ENCODE measurements at places on chromosomes 4 and X.
A peak's percentile ranks its signal among the peaks of the same experiment; 100 is the strongest.

DNA sequence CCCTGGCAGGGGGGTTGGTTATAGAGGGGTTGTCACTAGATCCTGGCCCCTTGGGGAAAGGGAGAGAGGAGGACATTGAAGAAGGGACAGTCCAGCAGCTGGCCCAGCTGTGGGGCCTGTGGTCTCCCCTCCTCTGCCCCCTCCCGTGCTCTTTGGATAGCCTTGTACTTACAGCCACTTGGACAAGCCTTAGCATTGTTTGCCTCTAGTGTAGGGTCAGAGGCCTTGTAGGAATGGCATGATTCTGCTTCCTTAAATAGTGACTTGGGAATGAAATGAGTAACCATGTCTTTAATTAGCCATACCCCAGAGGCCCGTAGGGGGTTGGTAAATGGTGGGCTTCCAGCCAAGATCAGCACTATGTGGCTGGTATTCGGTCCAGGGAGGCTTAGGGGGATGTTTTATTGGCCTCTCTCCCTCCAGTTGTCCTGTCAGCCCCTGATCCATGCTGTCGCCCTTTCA, 230.6 kb downstream of the PTTG2 start:
- DNase-seq: no peak

DNA sequence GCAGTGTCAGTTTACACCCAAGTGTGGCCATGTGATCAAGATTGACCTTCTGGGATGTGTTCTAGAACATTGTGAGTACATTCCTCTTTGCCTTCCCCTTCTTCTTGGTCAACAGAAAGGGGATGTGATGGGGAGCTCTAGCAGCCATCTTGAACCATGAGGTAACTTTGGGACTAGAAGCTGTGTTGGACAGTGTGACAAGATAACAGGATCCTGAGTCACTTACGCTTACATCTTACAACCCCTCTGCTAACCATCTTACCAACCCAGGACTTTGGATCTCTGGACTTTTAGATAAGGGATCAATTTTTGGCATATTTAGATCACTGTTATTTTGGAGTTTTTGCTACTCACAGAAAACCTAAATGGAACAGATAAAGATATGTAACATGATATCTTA, 625.6 kb downstream of the BCOR start:
- DNase-seq: no peak

DNA sequence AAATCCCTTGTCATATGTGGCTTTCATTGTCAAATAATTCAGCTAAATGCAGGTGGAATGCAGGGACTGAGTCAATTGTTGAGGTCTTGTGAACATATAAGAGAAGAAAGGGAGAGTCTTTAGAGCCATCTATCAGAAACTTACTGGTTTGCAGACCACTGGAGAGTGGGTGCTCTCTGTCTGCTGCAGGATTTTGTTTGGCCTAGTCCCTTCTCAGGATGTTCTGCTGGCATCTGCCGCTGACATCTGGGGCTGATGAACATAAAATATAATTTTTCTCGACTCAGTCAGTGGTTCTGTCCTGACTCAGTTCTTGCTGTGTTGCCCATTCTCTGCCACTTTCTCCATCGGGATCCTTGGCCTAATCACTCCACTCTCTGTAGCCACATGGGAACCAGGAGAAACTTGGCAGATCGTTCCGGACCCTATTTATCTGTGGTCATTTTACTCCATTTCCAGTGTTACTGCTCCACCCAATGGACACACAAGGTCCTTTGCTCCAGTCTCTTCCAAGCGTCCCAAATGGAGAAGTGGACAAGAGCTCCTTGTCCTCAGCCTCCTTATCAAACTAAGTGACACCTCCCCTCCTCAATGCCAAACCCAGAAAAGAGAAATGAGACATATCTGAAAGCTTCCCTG, 436.2 kb downstream of the FAT4 start:
- DNase-seq: no peak

- DNase-seq: no peak
Measured at GRCh38 chrX:72269671-72270251, 7.3 kb downstream of the RPS4X start.

- DNase-seq: peak; percentile 60
Measured at GRCh38 chr4:10180927-10181744, 64.5 kb upstream of the WDR1 start.

GRCh38 chr4:100062921-100063320, 112.8 kb upstream of the H2AZ1 start:
- no peak for DNase-seq

GRCh38 chr4:123575291-123575690, 178.7 kb downstream of the SPRY1 start:
- no peak for DNase-seq

GRCh38 chr4:9880406-9881197, 99.2 kb downstream of the DRD5 start:
- DNase-seq: no peak

DNA sequence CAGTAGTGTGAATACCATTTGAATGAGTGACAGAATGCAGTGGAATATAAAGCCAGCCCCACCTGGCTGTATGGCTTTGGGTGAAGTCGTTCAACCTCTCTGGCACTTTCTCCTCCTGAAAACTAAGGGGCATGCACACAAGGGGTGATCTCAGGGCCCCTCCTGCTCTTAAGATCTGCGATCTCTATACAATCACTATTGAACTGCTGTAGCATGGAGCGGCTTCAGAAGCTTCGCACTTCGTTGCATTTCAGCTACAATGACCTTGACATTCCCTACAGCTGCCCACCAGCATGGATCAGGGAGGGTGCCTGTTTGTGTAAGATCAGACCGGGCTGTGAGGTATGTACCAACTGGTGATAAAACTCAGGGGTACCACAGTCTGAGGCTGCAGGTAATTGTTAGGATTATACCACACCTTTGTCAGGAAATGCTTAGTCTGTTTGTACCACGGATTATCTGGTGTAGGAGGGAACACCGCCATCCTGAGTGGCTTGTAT, 85.2 kb downstream of the AASDH start:
- DNase-seq: no peak

GRCh38 chrX:37779857-37780256, at the start of gene CYBB:
Gene CYBB (plus strand): TSS chrX:37780059. CDS start chrX:37780078, 19 bp downstream.
- no peak for DNase-seq

DNA sequence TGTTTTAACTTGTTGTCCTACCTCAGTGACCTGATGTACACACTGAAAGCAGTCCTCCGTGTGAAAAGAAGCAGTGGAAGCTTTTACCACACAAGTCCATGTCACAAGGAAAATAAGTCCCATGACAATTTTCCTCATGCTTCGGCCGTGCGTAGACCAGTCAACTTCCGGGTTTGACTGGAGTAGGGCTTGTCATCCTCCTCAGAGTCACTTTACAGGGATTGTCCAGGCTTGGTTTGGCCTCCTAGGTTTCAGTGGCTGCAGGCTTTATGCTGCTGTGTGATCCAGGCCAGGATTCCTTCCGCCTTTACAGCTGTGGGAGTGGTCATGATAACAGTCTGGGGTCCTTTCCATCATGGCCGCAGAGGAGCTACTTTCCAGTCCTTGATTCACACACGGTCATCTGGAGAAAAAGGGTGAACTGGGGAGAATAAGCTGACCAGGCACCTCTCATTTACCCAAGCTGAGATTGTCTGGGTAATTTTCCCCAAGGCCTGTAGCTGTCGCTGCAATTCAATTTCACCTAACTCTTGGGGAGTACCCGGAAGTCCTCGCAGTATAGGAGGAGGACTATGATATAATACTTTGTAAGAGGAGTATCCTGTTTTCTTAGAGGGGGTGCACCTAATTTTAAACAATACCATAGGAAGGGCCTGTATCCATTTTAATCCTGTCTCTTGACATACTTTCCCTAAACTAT, 206.1 kb upstream of the KLF8 start:
- no peak for DNase-seq

- no peak for DNase-seq
Measured at GRCh38 chrX:20060961-20061748, 55.6 kb downstream of the MAP7D2 start.

- DNase-seq: no peak
Measured at GRCh38 chr4:15525080-15525479, 55.4 kb downstream of the CC2D2A start.

DNA sequence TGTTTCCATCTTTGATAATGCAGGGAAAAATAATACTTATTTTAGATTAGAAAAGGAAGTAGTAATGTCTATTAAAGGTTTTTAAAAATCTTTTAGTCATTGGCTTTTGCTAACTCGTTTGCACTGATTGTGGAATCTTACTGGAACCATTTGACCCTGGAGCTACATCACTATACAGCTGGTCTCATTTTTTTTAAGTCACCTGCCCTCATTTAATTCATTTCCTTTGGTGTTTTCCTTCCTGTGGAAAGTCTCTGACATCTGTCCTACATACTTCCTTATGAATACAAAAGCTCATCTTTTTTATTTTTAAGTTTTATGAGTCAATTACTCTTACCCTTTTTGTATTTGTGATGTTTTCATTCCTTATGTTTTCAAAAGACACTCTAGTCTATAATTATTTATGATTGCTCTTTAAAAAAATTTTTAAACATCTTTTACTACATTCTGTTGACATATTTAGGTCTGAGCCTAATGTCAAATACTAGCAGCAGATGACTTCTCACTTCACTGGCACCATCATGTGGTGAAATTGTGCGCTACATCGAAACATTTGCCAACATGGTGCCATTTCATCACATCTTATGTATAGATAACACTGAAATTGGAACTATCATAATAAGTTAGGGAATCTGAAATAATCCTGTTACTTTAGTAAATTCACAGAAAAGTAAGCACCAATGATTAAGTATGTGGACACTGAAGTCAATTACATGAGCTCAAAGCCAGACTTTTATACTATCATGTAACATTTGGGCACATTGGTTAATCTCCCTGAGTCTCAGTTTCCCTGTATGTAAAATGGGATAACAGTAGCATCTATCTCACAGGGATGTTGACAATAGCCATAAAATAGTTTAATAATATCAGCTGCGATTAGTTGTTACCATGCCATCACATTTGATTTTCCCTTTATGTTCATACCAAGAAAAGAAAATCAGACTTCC, 9.4 kb upstream of the MMAA start:
- peak; percentile 58 for DNase-seq

DNA sequence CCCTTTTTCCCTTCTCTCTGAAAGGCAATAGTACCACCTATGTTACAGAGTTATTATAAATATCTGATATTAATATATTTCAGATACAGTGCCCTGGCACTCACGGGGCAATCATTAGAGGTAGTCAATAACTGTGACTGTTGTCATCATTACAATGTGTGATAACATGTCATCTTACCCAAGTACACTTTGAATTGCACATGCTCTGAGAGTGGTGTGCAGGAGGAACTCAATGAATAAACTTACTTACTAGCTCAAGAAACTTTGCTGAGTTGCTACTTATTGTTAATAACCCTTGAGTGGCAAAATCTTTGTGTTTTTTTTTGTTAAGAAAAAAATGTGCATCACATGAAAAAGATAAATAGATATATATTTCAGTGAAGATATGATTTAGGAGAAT, 275.1 kb upstream of the RASGEF1B start:
- no peak for DNase-seq

- no peak for DNase-seq
Measured at GRCh38 chr4:87185146-87185870, 35.1 kb downstream of the KLHL8 start.

DNA sequence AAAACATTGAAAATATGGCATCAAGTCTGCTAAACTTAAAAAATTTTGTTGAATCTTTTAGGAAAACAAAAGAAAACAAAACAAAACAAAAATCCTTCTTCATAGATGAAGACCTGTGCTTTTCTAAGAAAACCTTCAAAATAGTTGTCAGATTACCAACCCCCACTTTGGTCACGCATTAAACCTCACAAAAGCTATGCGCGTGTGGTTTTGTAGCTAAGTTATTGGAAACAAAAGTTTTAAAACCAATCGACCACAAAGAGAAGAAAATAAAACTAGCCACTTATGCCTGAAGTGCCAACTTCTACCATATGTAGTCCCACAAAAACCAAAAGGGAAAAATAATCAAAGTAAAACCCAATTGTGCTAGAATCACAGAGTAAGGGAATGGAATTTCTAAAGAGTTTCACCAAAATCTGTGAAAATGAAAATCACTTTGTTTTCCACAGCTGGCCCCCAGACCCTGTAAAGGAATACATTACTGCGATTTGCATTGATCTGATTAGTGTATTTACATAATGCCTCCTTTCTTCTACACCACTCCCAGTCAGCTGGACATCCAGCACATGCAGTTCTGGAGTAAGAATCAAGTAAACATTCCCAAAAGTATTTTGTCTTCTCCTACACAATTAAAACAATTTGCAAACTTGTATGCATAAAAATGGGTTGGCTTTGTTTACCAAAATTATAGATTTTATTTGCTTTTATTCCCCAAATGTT, 330.1 kb upstream of the DKK2 start:
- no peak for DNase-seq

- no peak for DNase-seq
Measured at GRCh38 chr4:156779042-156779441, 192.6 kb downstream of the PDGFC start.

DNA sequence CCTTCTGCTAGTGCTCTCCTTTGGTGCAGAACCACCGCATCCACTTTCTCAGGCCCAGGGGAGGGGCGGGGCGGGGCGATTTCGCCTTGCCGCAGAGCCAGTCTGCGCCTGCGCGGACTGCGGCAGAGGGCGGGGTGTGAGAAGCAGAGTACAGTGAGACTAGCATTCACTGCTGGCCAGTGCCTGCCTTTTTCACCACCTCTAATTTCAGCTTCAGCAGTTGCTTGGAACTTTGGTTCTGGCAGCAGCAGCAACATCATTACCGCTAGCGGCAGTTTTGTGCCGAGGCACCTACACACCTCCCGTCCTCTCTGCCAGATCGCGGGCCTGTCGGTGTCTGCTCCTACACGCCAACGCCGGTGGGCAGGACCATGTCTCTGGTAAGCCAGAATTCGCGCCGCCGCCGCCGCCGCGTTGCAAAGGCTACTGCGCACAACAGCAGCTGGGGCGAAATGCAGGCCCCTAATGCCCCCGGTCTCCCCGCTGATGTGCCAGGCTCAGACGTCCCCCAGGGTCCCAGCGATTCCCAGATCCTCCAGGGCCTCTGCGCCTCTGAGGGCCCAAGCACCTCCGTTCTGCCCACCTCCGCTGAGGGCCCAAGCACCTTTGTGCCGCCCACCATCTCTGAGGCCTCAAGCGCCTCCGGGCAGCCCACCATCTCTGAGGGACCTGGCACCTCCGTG, at the start of gene MAGEE1:
Gene MAGEE1 (plus strand): TSS at position 151 of the 683 bp plus-strand sequence. CDS start 221 bp downstream, at position 372.
- DNase-seq: no peak

DNA sequence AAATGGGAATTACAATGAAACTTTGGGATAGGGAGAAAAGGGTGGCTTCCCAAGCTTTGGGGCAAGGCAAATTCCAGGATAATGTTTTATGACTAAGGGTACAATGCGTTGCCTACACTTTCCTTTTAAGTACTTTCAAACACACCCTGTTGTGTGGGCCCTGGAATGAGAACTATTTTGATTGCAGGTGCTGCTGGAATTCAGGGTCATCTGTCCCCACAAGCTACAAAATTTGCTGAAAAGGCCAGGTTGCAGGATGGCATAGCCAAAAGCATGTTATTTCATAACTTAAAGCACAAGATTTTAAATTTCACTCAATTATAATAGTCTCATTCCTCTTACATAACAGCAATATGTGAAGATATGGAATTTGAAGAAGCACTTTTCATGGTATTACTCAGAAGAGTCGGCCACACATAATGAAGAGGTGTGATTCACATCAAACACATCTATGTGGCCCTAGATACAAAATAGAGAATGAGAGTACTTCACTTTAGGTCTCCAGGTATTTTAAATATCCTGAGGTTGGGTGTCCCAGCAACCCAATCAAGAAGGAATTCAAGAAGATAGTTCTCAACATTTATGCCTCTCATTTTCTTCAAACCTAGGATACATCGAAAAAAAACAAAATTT, 89.3 kb downstream of the APBB2 start:
- DNase-seq: no peak

Measured in glomerular endothelial cell (primary cell).